CD4-positive, alpha-beta T cell treated with Interleukin-6 at 100 ng/mL for 8 hours (primary cell): ENCODE measurements at places on chromosomes 1 and 21.

DNA sequence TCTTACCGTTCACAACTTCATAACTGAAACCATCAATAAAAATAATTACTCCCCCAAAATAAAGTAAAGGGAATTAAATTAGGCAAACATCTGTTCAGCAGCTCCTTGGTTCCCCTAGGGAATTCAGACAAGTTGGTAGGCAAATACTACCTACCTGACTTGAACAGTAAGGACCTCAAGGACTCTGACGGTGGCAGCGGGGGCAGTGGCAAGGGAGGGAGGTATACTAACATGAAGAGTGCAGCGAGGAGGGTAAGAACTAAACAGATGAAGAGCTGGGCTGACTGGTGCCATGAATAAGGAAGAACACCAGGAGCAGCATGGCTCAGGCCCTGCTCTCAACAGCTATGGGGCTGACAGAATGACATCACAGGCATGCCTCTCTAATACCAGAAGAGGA, 33.1 kb downstream of the MTOR start:
- DNase-seq, result no peak

DNA sequence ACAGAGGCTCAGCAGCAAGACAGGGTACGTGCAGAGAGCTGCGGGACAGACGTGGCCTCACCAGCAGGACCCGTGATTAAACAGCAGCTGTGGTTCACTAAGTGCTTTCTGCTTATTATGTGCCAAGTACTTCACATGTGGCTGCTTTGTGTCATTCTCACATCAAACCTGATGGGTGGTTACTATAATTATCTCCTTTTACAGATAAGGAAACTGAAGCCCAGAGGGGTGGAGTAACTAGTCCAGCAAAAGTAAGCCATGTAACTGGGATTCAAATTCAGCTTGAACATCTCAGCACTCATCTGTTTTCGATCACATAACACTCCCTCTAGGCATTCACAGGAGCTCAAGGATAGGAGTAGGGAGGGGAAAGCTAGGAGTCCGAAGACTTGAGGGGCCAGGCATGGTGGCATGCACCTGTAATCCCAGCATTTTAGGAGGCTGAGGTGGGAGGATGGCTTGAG, 50.8 kb upstream of the CLIC4 start:
- DNase-seq, result no peak

DNA sequence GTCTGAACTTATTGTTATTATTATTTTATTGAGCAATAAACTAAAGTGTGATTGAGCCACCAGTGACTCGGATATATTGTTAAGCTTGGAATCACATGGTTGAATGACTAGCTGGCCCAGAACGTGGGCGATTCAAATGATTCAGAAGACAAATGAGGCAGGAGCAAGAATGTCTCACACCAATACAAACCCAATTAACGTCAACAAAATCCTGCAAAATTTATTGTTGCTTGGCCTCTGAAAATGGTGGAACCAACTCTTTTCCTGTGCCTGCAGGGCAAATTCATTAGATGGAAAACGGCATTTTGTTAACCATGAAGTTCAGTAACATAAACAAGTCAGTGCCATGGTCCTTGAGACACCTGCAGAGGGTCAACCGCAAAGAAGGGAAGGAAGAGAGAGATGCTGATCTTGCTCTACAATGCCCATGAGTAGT, 482.0 kb downstream of the SETD4 start:
- DNase-seq, result no peak

GRCh38 chr1:101154547-101154946, 82.3 kb upstream of the S1PR1 start:
- no peak for DNase-seq

- DNase-seq, result no peak
Measured at GRCh38 chr1:214351551-214352277, 70.8 kb downstream of the SMYD2 start.

DNA sequence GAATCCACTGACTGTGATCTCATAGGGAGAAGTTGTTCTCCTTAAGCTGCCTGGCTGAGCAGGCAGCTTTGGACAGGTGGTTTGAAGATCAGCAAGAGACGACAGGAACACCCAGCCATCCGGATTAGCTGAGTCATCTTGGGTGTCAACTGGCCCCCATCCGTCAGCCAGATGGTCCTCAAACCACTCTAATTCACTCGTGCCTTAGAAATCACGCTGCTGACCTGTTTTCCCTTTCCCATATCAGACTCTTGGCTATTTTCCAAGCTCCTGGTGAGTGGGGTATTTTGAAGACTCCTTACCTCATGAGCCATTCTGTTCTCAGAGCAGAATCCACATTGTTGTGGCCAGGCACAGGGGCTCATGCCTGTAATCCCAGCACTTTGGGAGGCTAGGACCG, 149.1 kb upstream of the L1TD1 start:
- no peak for DNase-seq

DNA sequence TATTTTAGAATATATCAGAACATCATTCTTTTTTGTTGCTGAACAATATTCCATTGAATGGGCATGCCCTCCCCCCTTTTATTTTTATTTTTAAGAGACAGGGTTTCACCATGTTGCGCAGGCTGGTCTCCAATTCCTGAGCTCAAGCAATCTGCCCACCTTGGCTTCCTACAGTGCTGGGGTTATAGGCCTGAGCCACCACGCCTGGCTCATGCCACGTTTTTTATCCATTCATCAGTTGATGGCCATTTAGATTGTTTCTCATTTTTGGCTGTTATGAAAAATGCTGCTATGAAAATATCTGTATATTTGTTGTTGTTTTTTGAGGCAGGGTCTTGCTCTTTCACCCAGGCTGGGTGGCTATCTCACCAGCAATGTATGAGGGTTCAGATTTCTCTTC, 19.8 kb downstream of the SPEN start:
- DNase-seq, result no peak

DNA sequence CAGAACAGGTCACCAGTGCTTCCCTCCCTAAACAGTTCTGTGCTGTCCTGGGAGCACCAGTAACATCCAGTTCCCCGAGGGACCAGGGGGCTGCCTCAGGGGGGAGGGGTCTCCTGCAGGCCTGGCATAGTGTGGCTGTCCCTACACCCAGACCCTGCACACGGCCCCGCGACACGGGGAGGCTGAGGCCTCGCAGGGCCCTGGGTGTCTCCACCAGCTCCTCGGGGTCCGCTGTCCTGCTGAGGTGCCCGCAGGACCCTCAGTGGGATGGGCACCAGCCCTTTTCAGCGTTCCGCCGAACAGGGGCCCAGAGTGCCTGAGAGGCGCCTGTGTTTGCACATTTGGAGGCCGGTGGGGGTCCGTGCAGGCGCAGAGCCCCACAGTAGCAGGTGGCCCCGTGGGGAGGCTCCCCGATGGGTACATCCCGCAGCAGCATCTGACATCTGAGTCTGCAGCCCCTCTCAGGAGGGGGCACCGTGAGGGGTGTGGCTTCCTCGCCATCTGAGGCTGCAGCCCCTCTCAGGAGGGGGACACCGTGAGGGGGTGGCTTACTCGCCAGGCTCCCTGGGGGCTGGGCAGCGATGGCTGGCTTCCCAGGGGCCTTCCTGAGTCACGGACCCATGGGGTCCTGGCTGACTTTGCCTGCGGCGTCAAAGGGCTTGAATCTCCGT, 18.5 kb upstream of the C1orf159 start:
- no peak for DNase-seq

DNA sequence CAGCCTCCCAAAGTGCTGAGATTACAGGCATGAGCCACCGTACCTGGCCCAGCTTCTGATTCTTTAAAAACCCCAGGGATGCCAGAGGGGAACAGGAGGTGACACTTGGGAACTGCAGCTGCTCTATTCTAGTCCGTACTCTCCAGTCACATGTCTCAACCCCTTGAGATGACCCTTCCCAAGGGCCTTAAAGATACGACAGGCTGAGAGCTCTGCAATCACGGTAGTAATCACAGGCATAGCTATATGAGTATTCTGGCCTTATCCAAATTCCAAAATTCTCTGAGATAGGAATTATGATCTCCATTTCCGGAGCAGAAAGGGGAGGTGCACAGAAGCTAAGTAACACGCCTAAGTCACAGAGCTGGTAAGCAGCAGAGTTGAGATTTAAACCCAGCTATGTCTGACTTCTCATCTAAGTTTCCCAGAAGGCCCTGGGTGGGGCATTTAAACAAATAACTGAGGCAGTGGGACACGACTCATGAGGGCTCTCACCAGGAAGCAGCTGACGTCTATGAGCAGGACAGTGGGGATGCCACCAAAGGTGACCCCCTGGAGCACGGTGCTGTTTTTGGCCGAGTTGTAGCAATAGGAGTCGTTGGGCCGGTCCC, 5.2 kb downstream of the TMEM63A start:
- no peak for DNase-seq

DNA sequence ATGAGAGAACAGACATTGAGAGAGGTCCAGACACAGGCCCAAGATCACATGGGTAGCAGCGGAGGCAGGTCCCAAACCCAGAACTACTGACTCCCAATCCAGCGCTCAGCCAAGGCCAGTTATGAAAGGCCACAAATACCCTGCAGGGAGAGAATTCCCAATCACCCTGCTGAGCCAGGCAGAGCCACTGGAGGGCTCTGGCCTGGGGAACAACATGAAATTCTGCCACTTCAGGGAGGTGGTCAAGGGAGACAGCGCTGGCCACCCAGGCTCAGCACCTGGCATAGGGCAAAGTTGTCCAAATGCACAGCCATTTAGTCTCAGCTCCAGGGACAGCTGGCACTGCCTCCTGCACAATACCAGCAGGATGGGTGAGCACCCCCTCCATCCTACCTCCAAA, 27.5 kb downstream of the SLC9A1 start:
- no peak for DNase-seq

DNA sequence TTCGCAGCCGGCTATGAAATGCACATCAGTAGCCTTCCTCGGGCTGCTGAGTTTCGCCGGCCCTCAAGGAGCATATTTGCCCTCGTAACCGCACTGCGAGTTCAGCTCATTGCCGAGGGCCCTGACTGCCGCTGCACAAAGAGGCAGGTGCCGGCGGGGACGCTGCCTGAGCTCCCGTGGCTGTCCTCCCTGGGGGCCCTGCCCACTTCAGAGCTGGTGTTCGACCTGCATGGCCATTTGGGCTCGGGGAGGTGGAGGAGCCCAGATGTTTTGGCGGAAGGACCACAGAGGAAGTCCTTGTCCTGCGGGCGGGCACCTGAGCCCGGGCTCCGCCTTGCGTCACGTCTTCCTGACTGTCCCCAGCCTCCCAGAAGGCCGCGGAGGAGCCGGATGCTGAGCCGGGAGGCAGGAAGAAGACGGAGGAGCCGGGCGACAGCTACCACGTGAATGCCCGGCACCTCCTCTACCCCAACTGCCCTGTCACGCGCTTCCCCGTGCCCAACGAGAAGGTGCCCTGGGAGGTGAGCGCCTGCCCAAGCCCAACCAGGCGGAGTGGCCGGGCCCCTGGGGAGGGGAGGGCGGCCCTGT, 29.9 kb upstream of the LRRC3 start:
- DNase-seq, result no peak

DNA sequence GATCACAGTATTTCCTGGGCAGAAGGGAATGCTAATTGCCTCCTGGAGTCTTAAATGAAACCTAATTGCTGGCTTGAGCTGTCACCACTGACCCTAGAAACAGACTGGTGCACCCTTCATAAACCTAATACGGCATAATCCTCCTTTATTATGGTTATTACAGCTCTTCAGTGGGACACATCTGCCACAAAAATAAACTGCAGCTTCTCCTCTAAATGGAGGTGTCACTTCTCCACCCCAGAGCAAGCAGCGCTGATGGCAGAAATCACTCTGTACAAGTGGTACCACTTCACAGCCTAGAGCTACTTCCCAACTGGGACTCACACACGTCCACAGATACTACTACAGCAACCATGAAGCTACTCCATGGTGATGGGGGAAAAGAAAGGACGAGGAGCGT, 11.1 kb downstream of the PTPN14 start:
- DNase-seq, result no peak

- no peak for DNase-seq
Measured at GRCh38 chr1:220579317-220579716, 51.4 kb downstream of the MARK1 start.

DNA sequence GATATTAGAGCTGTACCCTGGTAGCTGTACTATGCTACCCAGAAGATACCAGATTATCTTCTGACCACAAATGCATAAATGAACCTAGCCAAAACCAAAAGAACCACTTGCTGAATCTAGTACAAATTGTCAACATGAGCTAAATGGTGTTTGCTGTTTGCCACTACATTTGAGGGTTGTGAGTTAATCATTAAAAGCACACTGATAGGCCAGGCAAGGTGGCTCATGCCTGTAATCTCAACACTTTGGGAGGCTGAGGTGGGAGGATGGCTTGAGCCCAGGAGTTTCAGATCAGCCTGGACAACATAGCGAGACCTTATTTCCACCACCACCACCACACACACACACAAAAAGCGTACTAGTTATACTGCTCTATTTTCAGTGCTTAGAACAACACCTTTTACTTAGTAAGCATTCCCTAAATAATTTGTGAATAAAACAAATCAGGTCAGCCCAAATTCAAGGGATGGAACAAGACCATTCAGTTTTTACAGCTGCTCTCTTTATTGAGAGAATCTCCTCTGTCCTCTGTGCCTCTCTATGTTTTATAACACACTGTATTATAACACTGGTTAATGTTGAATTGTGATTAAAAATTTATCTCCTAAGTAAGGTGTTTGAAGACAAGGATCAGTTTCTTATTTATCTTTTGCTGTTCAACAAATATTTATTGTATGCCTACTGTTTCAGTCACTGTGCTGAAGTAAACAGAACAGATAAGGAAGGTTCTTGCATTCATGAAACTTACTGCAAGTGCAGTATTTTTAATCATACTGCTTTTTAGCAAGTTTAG, 44.0 kb downstream of the MAGI3 start:
- no peak for DNase-seq

GRCh38 chr1:68481041-68481440, 15.8 kb downstream of the DEPDC1 start:
- DNase-seq, result no peak

DNA sequence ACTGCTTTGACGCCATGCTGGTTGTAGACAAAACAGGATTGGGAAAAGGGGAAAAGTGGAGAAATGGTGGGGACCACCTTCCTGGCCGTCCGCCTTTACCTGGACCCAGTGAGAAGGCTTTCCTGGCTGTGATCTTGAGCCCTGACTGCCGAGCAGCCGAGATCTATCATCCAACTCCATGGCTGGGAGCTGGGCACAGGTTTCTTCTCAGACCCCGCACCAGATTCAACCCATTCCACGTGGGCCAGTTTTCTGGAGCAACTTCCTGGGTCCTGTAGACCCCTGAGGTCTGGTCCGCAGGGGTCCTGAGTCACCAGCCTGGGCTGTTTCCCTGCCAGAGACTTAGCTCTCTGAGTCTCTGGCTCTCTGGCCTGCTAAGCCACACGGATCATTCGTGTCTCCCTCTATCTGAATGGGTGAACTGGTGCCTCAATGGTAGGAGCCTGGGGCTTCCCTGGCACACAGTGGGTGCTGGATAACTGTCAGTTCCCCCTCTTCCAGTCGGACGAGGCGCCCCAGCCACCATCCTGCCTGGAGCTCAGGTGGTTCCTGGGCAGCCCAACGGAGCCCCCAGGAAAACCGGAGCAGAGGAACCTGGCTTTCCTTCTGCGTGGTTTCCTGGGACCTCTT, 4.5 kb upstream of the NPHP4 start:
- no peak for DNase-seq
